HepG2 (cell line): ENCODE measurements at places on chromosomes 2 and 18. TPM values are rescaled to one million over a fixed set of nuclear protein-coding genes. Genes with fewer than 3 reads are reported as not detected.

DNA sequence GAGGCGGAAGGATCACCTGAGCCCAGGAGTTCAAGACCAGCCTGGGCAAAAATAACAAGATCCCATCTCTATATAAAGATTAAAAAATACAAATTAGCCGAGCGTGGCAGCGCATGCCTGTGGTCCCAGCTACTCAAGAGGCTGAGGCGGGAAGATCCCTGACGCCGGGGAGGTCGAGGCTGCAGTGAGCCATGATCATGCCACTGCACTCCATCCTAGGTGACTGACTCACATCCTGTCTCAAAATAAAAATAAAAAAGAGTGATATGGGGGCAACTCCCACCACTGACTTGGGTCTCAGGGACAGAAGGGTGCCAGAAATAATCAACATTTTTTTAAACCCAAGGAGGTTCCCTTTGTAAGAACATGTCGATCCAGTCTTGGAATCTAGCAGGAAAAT, 37.6 kb downstream of the ZNF516 start:
- DNase-seq, result no peak

The SLC14A1 gene
- polyA plus RNA-seq, result not detected in 2 replicates

The PDE1A gene
- not detected in 2 replicates for polyA plus RNA-seq

The ABCA12 gene
- 0.01 and 0.07 TPM in 2 replicates for polyA plus RNA-seq

DNA sequence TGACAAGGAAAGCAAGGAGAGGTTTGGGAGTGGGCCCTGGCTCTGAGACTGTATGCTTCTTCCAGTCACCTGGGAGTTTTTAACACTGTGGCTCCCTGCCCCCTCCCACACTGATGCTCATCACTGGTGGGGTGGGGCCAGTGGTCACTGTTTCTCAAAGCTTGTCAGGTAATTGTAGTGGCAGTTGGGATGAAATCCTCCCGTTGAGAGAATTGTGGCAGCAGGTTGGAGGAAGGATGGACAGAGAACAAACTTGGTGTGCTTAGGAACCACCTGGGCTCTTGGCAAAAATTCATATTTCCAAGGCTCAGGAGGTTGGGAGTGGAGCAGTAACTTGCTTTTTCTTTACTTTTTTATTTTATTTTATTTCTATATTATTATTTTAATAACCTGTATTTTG, 25.1 kb downstream of the DGKD start:
- DNase-seq, result no peak

GRCh38 chr18:46946656-46947282, 29.4 kb downstream of the KATNAL2 start:
- DNase-seq, result no peak

The MARCHF4 gene
- not detected in 2 replicates for polyA plus RNA-seq

The ANKRD30B gene
- not detected in 2 replicates for polyA plus RNA-seq

DNA sequence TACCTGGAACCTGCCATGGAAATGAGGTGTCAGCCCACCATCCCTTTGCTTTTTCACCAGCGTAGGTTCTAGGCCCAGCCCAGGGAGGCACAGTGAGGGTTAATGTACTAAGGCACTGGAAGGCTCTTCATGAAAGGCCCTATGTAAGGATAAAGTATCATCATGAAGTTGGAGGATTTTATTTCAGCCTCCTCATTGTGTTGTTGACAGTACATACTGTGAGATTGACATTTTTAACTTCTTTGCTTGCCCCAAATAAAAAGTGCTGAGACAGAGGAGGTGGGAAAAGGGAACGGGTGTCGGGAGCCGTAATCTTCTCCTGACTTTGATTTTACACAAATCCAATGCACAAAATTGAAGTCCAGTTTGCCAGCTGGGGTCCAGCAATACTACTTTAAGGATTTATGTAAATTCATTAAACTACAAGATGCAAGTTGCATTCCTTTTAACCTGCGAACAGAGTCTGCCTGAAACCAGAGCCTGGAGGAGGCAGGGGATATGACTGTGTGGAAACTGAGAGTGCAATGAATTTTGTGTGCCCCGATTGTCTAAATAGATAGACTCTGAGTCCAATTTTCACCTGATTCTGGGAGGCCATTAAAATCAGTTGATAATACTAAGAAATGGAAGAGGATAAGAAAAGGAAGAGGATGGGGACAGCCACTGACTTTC, 5.4 kb upstream of the NCKAP5 start:
- DNase-seq, result no peak

The FOXD4L1 gene
- polyA plus RNA-seq, result 0.18 and 0.26 TPM in 2 replicates

GRCh38 chr18:63895190-63895589, 7.7 kb downstream of the SERPINB2 start:
- no peak for DNase-seq

The ICOS gene
- 0.03 TPM in 1 of 2 replicates, not detected in the other for polyA plus RNA-seq

The SCYGR4 gene
- not detected in 2 replicates for polyA plus RNA-seq

GRCh38 chr2:197122821-197123220, 187.8 kb downstream of the ANKRD44 start:
- DNase-seq, result no peak

DNA sequence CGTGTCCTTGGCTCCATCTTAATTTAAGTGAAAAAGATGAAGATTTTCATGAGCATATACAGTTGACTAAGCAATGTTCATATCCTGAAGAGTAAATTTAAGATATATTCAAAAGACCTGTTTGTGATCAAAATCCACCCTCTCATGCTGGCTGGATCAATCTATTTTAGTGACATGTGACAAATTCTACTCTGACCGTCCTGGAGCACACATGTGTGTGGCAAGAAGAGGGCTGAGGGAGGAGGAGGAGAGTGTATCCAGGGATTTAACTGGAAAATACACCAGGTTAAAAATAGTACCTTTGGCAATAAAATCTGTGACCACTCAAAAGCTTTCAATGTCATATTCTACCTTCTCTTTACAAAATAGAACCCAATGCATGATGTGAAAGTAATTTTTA, 228.7 kb downstream of the PID1 start:
- no peak for DNase-seq

The TEKT4 gene
- not detected in 2 replicates for polyA plus RNA-seq

- DNase-seq, result no peak
Measured at GRCh38 chr2:38682008-38682575, 16.2 kb downstream of the GALM start.

DNA sequence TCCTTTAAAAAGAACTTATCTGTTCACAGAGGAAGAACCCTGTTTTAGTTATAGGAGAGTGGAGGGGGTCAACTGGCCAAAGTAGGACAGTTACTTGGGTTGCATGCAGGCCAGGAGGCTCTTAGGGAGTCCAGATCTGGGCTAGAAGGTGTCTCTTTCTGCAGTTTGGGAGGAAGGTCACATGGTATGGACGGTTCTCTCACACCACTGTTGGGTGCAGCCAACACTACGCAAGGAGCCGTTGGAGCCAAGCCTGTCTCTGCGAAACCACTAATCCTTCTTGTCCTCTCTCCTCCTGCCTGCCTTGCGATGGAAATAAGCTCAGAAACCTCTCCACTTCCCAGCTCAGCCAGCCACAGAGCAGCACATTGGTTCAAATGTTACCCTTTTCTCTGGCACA, 105.9 kb upstream of the TGFA start:
- no peak for DNase-seq

The CDH7 gene
- not detected in 2 replicates for polyA plus RNA-seq

GRCh38 chr2:185638771-185639170, 99.8 kb upstream of the FSIP2 start:
- DNase-seq, result no peak

The FOXI3 gene
- polyA plus RNA-seq, result not detected in 2 replicates

DNA sequence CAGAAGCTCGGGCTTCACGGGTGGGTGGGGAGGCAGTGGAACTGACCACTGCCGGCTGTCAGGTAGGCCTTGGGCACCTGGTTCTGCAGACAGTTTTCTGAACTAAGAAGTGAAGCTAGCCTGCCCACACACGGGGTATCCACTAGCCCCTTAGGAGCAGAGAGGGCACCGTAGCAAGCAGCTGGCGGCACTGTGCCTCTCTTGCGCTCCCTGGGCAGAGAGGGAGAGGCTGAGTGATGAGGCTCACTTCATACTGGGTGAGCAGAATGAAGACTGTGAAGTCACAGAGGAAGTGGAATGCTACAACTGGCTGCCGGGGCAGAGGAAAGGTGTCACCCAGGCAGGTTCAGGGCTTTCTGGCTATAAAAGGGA, 753 bp downstream of the ITPRIPL1 start:
- DNase-seq, result no peak

DNA sequence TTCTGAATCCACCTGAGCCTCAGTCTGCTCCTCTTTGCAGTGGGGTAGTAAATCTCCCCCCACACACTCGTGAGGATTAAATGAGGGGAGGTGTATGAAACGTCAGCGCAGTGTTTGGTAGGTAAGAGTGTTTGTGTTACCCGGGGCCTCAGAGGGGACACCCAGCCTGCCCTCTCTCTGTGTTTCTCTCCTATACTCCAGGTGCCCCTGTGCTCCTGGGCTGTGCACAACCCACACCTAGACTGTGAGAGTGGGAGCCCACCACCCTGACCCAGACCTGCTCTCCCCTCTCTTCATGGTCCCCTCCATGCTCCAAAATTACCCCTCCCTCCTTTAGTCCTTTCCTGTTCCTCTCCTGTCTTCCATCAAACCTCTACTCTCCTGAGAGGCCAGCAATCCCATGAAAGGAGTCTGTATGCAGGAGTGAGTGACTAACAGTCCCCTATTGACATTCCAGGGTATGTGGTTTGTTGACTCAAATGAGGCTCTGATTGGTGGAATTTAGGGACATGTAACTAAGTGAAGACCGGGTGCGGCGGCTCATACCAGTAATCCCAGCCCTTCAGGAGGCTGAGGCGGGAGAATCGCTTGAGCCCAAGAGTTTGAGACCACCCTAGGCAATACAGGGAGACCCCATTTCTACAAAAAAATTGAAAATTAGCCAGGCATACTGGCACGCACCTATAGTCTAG, 10.4 kb downstream of the CIB4 start:
- peak; percentile 86 for DNase-seq

DNA sequence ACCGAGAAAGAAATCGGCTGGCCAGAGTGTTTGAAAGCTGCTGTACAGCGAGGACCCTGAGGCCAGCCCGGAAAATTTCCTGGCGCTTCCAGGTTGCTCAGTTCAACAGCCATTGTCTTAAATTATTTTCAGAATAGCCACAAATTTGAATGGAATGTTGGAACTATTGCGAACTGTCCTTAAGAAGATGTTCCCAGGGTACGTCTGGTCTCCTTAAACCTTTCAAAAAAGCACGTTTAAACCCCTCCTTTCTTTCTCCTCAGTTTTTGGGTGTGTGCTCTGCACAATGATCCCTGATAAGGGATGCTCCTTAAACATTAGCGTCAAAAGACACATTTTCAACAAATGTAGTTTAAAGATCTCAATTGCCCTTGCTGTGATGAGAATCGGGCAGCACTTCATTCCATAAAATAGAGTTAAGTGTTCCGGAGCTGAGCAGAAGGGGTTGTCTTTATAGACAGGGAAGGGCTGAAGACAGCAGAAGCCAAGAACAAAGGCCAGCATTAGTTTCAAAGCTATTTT, 14.5 kb upstream of the LPIN2 start:
- no peak for DNase-seq

The CHRND gene
- polyA plus RNA-seq, result 0.13 and 0.18 TPM in 2 replicates

GRCh38 chr18:5159080-5159479, 38.0 kb downstream of the AKAIN1 start:
- no peak for DNase-seq

The SNTG2 gene
- not detected in 2 replicates for polyA plus RNA-seq

GRCh38 chr2:216281316-216281715, 91.0 kb downstream of the MARCHF4 start:
- no peak for DNase-seq

- DNase-seq, result no peak
Measured at GRCh38 chr18:40485318-40485717, 1469.7 kb upstream of the PIK3C3 start.

DNA sequence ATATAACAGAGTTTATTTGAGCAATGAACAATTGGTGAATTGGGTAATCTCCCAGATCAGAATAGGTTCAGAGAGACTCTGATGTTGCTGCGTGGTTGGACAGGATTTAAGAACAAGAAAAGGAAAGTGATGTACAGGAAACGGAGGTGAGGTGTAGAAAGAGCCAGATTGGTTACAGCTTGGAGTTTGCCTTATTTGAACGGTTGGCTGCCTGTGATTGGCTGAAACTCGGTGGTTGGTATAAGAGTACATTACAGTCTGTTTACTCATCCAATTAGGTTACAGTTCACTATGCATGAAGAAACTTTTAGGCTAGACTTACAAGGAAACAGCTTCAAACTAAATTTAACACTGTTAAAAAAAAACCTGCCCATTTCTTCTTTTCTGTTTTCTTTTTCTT, 68.0 kb upstream of the CABLES1 start:
- DNase-seq, result peak; percentile 12

The CACNB4 gene
- polyA plus RNA-seq, result 3.9 and 5.1 TPM in 2 replicates

DNA sequence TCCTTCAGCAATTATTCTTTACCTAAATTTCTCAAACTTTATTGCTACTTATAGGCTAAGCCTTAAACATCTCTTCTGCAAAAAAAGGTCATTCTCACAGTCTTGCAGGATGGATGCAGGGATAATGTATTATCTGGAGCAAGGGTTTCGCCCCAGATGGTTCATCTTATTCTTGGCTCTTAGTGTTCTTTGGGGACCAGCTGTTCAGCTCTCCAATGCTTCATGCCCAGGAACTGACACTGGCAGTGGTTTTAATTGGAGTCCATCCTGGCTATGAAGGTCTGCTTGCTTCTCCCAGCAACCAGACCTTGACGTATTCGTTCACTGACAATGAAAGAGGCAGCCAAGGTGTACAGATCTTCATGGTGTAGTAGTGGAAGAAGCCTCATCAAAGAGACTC, 331.9 kb downstream of the SLC8A1 start:
- DNase-seq, result no peak

GRCh38 chr2:160838691-160839090, 321.5 kb upstream of the TANK start:
- DNase-seq, result no peak

DNA sequence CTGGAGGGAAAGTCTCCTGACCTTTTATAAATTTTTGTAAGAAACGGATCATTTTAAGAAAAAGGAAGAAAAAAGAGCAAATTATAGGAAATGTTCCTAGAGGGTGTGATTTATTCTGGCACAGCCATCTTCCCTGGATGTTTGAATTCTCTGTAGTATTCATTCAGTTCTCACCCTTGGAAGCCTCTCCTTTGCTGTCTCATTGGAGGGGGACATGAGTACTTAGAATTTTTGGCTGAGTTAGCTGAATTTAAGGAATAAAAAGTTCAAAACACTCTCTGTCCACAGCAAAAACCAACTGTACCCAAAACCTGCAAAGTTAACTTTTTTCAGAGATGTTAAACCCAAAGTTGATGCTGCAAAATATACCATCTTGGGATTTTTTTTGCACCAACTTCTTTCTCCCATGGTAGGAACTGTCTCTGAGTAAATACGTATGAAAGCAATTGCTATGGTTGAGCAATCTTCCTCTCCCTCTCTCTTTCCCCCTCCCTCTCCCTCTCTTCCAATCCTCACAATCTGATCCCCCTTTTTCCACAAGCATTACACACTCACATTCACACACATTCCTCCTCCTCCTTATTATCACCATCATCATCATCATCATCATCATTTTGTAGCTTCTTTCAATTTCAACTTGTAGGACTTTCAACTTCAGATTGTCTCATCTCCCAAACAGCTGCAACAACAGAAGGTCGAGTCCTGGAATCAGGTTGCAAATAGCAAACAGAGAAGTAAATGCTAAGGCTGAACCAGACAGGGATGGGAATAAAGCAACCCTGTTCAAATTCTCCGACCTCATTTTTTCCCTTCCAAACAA, 183.7 kb downstream of the GFPT1 start:
- DNase-seq, result peak; percentile 80

The IL1A gene
- not detected in 2 replicates for polyA plus RNA-seq
